NCI-H774 (cell line): ENCODE measurements at places on chromosomes 3 and 15.

- peak; percentile 31 for DNase-seq
Measured at GRCh38 chr3:120864541-120864940, 43.5 kb upstream of the STXBP5L start.

DNA sequence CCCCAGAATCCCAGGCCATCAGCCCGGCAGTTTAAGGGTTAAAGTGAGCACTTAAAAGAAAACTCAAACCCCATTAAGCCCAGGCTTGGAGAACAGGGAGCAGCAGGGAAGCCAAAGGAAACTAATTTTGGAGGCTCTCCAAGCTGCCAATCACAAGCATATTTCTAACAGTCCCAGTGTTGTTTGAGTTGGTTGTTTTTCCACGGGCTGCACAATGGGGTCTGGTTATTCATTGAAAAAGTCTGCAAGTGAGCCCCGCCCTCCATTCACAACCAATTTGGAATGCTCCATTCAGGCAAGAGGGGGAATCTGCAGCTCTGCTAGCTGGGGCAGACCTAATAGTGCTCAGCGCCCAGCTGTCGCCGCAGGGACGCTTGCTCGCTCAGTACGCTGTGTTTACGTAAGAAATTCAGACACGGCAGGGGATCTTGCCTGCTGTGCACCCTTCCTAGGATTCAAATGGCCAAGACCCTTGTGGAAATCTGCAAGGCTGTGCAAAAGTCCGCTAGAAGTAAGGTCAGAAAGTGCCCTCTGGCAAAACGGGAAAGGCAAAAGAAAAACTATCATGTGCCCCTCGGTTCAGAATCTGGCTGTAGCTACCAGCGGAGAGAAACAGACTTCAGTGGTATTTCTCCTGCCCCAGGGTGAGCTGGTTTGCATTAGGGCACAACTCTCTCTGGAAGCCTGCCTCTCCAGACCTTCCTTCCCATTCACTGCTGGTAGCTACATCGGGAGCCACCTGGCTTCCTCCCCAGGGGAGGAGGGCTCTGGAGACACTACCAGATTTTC, 11.0 kb downstream of the ETV5 start:
- peak; percentile 86 for DNase-seq

DNA sequence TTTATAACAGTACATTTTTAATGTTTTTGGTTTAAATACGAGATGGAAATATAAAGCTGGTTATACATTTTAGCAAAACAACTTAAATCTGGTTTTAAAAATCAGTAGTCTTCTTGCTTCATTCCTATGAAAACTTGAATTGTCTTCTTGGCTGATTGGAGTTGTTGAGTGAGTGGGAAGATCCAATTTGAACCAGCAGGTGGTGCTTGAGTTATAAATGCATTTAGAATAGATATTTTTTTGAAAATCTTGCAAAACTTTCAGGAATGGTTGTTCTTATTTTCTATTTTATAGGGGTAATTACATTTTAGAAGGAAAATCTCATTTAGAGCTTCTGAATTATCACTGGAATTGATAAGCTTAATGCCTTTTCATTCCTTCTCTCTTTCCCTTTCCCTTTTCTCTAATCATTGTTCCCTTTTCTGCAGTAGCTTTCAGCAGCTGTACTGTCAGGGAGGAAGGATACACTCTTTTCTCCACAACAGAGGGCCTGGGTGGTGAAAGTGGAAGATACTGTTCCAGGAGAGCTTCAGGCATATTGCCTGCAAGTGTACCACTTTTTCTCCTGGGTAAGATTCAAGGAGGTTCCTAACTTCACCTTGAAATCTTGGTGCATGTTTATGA, 335.6 kb downstream of the NLGN1 start:
- no peak for DNase-seq

DNA sequence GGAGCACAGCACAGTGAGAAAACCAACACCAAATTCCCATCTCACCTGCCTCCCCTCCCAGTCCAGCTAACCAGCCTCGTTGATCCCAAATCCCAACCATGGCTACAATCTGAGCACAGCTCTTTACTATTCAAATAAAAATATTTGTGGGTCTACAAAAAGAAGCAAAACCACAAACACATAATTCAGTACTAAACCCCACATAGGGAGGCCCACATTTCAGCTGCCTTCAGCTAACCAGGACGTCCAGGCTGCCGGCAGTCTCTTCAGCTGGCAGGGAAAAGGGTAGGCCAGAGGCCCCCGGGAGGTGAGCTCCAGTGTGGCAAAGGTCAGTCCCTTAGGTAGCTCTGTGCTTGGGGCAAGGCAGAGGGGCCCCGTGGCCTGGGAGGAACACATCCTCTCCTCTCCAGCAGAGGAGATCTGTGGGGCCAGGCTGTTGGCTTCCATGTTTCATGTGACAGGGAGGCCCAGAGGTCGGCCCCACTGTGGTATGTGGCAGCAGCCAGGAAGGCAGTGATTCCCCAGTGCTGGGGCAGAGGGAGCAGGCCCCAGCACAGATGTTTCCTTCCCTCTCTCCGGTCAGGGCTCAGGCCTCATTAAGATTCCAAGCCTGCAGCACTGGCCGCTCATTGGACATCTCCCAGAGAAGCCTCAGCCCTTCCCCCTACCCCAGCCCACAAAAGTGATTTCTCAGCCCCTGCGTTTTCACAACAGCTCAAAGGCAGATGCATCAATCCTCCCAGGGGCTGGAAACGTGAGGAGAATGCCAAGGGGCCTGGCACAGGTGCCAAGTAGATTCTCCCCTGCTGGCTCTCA, 381.4 kb downstream of the NTRK3 start:
- DNase-seq: no peak

GRCh38 chr15:56040081-56041035, 46.9 kb upstream of the NEDD4 start:
- peak; percentile 72 for DNase-seq
